ENCODE measurements at places on chromosomes 12 and 14.

- no peak for DNase-seq
These were observed 442.5 kb downstream of the NELL2 start for GRCh38 chr12:44433659-44434058.

- no peak for DNase-seq
These were observed 1.2 kb downstream of the ANKRD9 start for GRCh38 chr14:102508410-102508773.

DNA sequence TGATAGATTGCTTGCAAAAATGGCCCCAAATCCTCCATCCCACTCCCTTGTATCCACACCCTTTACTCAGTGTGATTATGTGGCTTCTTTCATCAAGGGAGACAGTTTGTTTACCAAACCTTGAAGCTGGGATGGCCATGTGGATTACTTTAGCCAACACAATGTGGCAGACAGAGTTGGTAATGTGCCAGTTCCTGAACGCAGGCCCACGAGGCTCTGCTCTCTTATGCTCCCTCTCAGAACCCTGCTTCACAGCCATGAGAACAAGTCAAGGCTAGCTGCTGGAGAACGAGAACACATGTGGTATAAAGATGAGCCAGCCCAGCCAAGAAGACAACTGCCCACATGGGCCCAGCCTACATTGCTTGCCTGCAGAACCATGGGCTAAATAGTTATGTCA lies 162.3 kb downstream of the NDUFA12 start:
- DNase-seq: no peak

DNA sequence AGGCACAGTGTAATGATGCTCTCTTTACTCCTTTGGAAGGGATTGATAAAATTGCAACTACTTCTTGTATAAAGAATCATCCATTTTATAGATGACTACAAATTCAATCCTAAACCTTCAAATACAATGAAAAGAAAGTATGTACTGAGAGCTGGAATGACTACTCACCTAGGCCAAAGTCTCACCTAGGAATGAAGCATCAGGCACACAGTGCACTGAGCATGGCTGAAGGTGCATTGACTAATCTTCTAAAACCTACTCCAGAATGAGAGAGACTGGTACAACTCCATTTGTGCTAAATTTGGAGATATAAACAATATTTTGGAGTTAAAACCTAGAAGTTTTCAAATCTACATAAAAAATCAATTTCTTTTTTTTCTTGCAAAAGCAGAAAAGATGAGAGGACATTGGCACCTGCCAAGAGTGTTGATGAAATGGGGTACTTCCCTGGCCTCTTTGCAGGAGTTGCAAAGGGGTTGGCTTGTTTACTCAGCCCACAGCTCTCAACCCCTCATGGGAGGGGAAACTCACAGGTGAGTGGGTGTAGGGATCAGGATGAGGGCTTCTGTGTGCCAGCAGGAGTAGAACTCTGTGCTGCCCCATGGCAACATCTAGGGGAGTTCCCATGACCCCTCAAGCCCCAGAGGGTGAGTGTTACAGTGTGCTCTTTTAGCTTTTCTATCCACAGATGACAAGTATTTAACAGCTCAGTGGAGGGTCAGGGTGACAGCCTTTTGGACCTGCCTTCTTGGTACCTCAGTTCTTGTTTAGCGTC lies 31.3 kb downstream of the CLECL1 start:
- no peak for DNase-seq

DNA sequence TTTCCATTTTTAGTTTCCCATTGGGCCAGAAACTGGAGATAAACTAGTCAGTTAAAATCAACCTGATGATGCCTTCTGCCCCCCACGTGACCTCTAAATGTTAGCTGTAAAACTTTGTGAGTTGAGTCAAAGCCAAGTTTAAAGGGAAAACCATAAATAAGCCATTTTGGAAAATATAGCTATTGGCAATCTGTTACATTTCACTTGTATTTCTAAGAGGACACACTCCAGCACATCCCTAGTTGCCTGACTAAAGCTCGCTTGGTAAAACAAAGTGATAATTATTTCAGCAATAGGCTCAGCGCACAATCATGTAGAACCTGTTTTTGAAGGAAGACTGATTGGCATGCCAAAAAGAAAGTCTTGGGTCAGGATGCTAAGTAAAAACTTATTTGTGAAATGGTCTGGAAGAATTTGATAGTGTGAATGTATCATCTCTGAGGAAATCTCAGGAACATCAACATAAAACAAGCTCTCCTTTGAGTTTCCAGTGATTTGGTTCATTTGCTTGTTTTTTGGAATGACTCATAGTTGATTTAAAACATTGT lies 49.2 kb upstream of the AEBP2 start:
- DNase-seq: no peak

GRCh38 chr12:5026342-5026938 lies 17.2 kb upstream of the KCNA5 start:
- DNase-seq: no peak

- no peak for DNase-seq
These were observed 53.8 kb downstream of the SCARB1 start for GRCh38 chr12:124809878-124810277.

- DNase-seq: no peak
These were observed 4.5 kb downstream of the DHH start for GRCh38 chr12:49089821-49090773.

- DNase-seq: no peak
These were observed 1226.8 kb upstream of the FLRT2 start for GRCh38 chr14:84303140-84303539.

GRCh38 chr12:59429766-59430165 lies 166.1 kb upstream of the SLC16A7 start:
- no peak for DNase-seq

DNA sequence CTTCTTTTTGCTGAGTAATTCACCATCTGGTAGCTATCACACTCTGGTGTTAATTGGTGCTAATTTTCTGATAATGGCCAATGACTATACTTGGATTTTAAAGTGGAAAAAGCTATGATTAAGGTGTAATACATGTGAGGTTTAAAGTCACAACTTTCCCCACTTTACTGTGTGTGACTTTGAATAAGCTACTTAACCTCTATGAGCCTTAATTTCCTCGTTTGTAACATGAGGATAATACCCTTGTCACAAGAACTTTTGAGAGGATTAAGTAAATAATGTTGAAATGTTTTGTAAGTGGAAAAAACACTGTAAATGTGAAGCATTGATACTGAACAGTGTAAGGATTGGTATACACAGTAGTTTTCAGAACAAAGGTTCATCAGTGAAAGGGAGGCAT lies 65.3 kb downstream of the MSRB3 start:
- DNase-seq: no peak

DNA sequence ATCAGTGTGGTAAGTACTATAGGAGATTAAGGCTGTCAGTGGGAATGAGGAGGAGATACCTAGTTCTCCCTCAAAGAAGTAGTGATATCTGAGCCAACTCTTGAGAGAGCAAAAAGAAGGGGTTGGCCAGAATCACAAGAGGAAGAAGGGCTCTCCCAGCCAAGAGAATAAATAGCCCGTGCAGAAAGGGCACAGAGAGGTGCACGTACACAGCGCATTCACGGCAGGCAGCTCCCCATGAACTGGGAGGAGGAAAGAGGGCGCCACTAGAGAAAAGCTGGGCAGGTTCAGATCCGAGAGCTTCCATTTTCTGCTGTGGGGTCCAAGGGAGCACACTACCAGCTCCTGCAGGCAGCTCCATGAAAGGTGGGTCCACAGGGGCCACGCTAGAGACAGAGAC lies 59.9 kb downstream of the PPP2R5E start:
- DNase-seq: no peak

GRCh38 chr12:115461401-115461800 lies 777.4 kb upstream of the TBX3 start:
- no peak for DNase-seq

DNA sequence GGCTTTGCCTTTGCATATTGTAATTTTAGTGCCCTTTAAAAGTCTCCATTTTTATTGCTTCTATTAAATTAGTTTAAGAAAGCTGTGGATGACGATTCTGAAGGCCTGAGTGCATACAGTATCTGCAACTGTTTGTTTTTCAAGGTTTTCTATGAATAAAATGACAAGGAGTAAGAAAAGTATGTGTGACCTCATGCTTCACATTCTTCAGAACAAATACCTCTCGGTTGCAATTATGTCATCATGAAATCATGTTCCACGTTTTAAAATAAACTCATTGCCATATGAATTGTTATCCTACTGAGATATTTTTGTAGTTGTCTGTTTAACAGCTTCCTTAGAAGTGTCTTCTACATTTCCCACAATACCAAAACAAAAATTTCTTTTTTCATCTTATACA lies 374.6 kb downstream of the MDGA2 start:
- DNase-seq: no peak

- no peak for DNase-seq
These were observed 303.0 kb downstream of the NUAK1 start for GRCh38 chr12:105835580-105836241.

DNA sequence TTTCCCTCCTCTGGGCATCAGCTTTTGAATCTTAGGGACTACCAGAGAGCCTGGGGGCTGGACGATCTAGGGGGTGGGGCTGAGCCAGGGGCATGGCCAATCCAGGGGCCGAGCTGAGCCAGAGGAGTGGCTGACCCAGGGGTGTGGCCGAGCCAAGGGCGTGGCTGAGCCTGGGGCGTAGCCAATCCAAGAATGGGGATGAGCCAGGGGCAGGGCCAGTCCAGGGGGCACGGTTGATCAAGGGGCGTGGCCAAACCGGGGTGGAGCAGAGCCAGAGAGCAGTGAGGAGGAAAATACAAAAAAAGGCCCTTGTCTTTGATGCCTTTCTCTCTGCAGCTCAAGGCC lies 219.3 kb upstream of the NOS1 start:
- DNase-seq: peak; percentile 82

DNA sequence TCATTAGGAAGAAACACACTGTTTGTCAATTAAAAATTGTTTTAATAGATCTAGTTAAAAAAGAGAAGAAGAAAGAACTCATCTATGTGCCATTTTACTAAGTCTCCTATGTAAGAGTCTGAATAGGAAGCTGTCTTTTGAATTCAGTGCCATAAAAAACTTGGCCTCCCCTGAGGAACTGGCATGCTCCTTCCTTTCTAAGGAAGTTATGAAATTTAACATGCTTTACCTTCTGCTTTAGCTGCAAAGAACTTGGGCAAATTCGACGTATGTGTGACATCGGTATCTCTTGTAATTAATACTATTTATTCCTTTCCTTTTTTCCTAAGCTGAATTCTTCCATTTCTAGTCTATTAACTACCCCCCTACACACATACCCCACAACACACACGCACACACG lies 12.5 kb downstream of the TM7SF3 start:
- DNase-seq: no peak

- no peak for DNase-seq
These were observed 429.3 kb upstream of the SOX5 start for GRCh38 chr12:24378548-24379407.

DNA sequence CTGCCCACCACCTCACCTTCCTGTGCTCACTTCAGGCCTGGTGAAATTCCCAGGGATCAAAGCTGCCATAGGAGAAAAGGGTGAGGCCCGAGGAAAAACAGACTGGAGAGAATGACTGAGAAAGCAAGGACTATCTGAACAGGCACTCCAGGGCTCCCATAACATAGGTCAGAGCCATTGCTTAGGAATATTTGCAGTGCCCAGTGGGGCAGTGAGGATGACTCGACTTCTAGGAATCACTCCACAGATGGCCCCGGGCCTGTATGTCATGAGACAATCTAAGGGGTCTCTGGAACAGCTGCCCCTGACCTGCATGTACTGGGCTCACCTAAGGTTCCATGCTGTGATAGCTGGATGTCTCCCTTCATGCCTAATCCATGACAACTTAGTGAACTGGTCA lies 51.6 kb downstream of the GPHB5 start:
- DNase-seq: no peak

GRCh38 chr12:1814266-1814665 lies 6.1 kb upstream of the LRTM2 start:
- DNase-seq: no peak

DNA sequence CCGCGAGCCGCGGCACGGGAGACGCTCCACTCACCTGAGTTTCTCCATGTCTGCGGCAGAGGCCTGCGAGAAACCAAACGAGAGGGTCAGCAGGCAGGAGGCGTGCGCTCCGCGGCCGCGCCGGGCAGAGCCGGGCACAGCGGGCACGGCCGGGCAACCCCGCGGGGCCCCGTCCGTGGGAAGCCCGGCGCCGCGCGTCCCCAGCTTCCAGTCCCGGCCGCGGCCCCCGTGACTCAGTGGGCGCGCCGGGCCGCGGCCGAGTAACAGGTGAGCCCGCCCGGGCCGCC lies 19.4 kb downstream of the BEGAIN start:
- no peak for DNase-seq

- DNase-seq: no peak
These were observed 82.5 kb upstream of the HOXC13 start for GRCh38 chr12:53856132-53856531.

DNA sequence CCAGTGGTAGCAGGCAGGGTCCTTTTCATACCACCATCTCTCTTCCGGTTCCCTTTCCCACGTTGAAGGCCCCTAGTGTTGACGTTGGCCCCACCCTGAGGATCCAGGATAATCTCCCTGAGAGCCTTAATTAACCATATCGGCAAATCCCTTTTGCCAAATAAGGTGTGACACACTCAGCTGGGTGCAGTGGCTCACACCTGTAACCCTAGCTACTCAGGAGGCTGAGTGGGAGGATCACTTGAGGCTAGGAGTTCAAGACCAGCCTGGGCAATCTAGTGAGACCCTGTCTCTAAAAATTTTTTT lies 2.8 kb upstream of the TMEM119 start:
- DNase-seq: no peak

DNA sequence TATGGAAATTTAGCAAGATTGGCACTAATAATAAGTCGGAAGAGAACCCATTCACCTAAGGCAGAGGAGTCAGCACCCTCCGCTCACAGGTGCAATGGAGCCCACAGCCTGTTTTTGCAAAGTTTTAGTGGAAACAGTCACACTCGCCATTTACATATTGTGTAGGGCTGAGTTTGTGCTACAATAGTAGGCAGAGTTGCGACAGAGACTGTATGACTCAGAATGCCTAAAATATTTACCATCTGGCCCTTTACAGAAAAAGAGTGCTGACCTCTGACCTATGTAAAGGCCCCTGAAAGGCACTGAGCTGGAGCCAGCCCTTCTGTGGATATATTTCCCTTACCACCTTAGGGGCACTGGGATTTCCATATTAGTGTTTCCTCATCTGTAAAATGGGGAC lies 79.0 kb downstream of the PRIMA1 start:
- no peak for DNase-seq

GRCh38 chr12:75728826-75729225 lies 217.4 kb upstream of the KRR1 start:
- no peak for DNase-seq

Measured in sciatic nerve (tissue), 2 donors.